HuH-7.5 (cell line): ENCODE measurements at places on chromosomes 6 and 20.

- no peak for DNase-seq
Measured at GRCh38 chr6:92362404-92362803, 1057.0 kb downstream of the EPHA7 start.

GRCh38 chr6:48036316-48036715 lies 74.7 kb downstream of the PTCHD4 start:
- no peak for DNase-seq

DNA sequence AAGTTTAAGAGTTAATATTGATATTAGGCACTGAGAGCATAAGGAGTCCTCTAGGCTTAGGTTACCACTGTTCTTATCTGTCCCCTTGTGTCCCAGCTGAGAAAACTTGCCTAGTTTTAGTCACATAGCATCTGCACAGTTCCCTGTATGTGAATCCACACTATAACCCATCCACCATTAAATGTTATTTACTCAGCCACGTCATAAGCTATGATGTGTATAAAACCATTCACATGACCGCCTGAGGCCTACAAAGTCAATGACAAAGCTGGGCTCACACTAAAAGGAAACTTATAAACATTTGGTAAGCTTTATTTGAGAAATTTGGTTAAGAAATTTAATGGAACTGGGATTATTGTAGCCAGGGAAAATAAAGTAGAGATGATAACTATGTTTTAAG lies 59.2 kb upstream of the TFAP2D start:
- DNase-seq = no peak

DNA sequence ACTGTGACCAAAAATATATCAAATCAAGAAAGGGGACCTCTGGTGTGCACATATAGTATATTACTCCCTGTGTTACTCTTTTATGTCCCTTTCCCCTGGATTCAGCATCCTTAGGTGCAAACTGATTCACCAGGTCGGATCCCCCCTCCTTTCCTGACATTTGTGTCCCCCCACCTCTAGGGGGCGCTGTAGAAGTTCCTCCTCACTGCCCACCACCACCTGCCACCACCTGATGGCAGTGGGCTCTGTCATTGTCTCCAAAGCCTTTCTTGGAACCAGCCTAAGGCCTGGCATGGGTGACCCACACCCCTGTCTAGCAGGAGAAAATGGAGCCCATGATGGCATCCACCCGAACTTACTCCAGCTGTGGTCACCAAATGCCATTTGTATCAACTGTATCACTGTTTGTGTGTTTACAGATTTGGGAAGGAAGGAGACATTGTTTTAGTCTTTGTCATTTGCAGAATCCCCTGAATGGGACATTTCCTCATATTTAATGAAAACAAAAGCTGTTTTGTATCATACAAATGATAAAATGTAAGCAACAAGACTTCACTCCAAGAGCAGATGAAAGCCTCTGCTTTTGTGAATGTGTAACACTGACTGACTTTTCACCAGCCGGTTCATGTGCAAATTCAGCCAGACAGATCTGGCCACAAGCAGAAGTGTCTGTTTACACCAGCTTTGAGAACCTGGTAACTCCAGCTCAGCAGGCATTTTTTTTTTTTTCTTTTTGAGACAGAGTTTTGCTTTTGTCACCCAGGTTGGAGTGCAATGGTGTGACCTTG lies 66.2 kb downstream of the ARMC2 start:
- DNase-seq = peak; percentile 46

DNA sequence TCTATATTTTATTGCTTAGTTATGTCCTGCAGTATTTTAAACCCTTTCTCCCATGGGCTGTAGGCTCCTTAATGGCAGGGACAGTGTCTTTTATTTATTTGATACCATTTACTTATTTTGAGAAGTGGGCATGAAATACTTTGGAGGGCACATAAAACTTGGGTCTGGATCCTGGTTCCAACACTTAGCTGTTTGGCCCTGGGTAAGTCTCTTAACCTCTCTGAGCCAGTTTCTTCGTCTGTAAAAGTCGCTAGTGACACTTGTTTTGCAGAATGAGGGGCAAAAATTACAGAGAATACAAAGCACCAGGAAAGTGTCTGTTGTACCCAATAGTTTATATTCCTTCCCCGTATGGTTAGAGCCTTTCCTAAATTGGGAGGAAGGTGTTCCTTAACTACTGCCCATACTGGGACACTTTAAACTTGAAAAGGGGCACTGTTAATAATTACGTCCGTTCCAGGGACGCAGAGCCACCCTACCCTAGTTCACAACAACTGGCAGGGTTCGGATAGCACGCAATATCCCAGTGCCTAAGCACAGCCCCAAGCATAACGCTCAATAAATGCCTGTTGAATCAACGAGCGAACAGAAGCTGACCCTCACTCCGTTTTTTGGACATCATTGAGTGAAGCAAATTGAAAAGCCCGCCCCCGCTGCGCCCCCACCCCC lies 6.0 kb upstream of the ARMC12 start:
- DNase-seq = no peak

GRCh38 chr20:46488451-46488850 lies 24.9 kb downstream of the ZNF334 start:
- no peak for DNase-seq

DNA sequence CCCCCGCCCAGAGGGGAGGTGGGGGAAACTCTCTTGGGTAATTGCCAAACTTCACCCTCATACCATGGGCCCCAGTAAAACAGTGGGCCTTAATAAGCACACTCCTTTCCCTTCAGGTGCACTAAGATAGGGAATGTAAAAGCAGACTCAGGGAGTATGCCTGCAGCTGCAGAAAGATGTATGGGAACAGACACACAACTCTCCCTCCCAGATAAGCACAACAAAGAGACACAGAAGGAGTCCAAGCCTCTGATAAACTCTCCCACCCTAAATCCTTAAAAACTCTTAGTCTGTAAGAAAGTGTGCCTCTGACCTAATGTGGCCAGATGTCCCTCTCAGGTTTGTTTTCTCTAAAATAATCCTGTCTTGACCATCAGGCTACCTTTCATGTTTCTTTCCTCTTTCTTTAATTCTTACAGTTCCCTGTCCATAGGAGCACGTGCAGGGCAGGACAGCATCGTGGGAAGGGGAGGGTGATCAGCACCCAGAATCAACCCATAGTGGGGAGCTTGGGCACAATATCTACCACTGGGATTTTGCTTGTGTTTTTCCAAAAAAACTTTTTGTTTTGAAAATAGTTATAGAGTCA lies 11.3 kb upstream of the CTCFL start:
- DNase-seq = no peak

DNA sequence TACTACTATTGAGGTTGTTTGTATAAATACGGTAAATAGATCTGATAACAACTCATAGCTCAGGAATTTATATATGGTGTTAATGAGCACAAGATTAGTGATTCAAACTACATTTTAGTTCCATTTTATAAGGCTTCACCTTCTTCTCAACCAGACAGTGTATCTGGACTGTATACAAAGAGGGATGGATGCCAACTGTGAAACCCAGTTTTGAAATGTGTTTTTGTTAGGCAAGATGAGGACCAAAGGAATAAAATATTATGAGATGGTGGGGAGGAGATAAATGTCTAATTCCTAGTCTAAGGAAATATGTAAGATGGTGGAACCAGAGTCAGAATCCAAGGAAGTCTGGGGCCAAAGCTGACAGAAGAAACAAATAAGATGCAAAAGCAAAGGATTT lies 329.0 kb downstream of the GRIK2 start:
- no peak for DNase-seq

- no peak for DNase-seq
Measured at GRCh38 chr6:159099961-159100360, 55.2 kb upstream of the TAGAP start.

GRCh38 chr6:156164701-156165452 lies 612.3 kb upstream of the ARID1B start:
- DNase-seq = no peak

GRCh38 chr6:110334423-110335180 lies 23.5 kb downstream of the METTL24 start:
- DNase-seq = no peak

GRCh38 chr6:46013639-46014038 lies 2.0 kb downstream of the CLIC5 start:
- no peak for DNase-seq

GRCh38 chr6:158168040-158168289 lies at the start of gene SERAC1:
Gene SERAC1, minus strand, starts transcription at chr6:158168262. Its CDS starts 9,899 bp downstream, at chr6:158158363.
- DNase-seq = no peak

GRCh38 chr6:9401960-9402359 lies 966.6 kb upstream of the SLC35B3 start:
- DNase-seq = no peak

- no peak for DNase-seq
Measured at GRCh38 chr6:9628819-9629218, 786.1 kb downstream of the TFAP2A start.

- DNase-seq = no peak
Measured at GRCh38 chr6:107917451-107918375, 40.3 kb downstream of the SEC63 start.

DNA sequence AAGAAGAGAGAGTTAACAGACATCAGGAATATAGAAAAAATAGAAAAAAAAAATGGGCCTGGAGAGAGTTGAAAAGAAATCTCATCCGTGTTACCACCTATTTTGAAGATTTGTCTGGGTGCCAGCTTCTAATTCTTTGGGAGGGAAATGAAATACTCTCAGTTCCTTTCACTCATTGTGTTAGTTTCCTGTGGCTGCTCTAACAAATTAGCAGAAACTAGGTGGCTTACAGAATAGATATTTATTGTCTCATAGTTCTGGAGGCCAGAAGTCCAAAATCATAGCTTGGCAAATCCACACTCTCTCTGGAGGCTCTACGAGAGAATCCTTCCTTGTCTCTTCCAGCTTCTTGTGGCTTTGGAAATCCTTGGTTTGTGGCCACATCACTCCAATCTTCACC lies 225.1 kb upstream of the BTBD3 start:
- DNase-seq = no peak

- peak; percentile 98 for DNase-seq
Measured at GRCh38 chr20:47785854-47786764, 828 bp upstream of the SULF2 start.

DNA sequence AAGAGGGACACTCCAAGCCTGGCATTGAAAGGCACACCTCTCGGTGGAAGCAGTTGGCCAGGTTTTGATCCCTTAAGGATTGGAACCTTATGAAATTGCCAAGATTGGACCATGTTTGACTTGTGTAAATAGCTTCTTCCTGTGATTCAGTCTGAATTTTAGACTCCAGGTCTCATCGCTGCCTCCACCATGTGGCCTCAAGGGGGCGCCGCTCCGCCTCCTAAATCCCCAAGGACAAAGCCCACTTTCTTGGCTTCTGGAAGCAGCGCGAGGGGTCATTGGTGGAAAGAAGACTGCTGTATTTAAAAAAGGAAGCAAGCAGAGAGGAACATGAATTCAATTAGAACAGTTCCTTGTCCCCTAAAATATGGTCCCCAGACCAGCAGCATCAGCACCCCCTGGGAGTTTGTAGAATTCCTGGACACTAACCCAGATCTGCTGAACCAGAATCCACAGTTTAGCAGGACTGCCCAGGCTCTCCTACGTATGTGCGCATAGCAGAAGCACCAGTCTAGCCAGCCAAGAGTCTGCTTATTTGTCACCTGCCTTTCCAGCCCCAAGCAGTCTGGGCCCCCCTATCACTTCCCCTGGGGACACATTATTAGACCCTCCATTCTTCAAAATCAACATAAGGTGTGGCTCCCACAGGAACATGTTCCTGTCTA lies 108.5 kb downstream of the LY86 start:
- DNase-seq = no peak
